Left hindlimb (tissue), 1 donor: ENCODE measurements at places on chromosomes 12 and 14.

DNA sequence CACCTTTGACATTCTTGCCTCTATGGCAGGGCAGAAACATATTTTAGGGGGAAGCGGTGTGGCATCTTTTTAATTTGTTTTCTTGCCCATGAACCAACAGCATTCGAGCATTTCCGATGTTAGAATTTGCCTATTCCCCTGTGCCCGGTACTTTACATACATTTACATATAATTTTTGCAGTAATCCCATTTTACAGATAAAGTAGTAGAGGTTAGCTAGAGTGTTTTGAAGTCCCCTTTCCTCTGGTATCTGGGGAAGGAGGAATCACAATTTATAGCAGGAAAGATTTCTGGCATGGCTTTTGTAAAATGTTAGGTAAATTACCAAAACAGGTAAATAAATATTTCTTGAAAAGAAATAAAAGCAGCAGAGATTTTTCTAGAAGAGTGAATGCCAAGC is 1.6 kb downstream of the BORCS5 start:
- DNase-seq = no peak

DNA sequence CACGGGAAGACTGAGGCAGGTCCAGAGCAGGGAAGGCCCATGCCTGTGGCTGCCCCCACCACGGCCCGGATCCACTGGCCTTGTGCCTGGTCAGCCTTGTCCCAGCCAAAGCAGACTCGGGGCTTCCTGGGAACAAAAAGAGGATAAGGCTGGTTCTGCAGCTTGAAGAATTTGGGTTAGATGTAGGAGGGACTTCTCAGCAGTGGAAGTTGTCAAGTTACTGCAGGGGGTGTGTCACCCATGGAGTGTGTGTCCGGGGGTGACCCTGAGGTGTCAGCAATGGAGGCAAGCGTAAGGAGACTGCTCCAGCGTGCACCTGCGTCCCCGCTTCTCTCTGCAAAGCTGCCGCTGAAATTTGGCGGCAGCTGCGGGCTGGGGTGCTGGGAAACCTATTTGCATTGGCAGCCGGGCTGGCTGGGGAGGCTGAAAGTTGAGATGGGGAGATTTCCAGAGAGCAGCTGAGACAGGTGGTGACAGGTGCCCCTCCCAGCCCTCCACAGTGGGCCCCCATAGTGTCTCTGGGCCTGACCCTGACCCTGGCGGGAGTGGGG is 12.5 kb upstream of the TNFAIP2 start:
- no peak for DNase-seq

DNA sequence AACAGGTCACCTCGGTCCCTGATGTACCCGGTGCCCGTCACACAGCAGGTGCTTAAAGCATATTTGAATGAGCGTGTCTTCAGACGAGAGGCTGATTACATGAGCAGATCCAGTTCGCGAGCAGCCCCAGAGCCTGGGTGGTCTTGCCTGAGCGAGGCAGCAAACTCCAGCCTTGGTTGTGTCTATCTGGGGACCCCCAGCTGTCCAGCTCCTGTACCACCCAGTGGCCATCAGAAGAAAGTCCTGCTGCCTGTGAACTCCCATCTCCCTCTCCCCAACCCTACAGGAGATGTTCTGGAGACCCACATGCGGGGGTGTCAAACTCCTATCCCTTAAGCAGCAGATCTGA is 174.2 kb downstream of the PHETA1 start:
- no peak for DNase-seq

GRCh38 chr12:122352394-122352793 is 70.1 kb downstream of the CLIP1 start:
- DNase-seq = no peak

- peak; percentile 16 for DNase-seq
Measured at GRCh38 chr14:99728231-99728920, 44.3 kb downstream of the CYP46A1 start.

DNA sequence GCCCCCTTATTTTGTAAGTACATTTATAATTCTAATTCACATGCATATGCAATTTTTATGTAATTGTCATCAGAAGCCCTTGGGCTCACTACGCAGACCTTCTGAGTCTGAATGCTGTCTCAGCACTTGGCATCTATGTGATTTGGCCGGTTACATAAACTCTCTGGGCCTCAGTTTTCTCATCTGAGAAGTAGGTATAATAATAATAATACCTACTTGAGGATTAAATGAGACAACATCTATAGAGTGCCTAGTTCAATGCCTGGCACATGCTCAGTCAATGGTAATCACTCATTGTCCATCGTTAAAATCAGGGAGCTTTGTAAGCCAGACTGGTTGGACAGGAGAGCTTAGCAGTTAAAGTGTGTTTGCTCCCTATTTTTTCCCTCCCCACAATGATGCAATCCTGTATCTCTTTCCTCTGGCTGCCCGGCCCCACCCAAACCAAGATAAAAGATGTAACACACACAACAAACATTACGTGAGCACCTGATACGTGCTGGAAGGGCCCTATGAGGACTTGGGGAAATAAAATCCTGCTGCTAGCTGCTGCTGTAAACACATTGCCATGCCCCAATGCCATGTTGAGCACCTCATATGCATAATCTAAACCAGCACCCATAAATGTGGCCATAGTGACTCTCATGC is 235.0 kb downstream of the CRADD start:
- no peak for DNase-seq
